ENCODE measurements at places on chromosomes 3 and 15. TPM values are rescaled to one million over a fixed set of nuclear protein-coding genes. Genes with fewer than 3 reads are reported as not detected.

Gene RETNLB
- total RNA-seq: not detected

DNA sequence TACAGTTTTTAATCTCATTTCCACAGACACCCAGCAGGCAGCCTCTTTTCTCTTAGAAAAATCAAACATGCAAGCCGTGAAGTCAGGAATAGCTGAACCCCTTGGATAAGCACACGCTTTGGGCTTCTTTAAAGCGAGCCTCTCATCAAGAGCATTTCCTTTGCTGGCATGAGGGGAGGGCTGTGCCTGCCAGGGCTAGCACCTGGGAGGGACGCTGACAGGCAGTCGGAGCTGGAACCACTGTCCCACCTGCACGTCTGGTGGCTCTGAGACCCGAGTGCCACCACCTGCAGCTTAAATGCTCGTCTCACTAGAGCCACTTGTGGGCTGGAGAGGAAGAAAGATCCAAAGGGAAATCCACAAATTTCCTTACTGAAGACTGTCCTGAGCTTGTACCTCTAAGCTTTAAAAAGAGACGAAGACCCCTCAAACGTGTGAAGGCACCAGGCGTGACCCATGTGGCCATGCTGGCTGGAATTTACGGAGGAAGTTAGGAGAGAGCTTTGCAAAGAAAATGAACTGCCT lies 9.4 kb downstream of the MAP6D1 start:
- no peak for DNase-seq

Gene MELTF
- 1.9 TPM for total RNA-seq

Gene SNURF
- 19.6 TPM for total RNA-seq

Gene ADCY5
- under 0.01 TPM for total RNA-seq

Measured in dermis microvascular lymphatic vessel endothelial cell (primary cell).